NK-92 treated with Interleukin-12 subunit alpha and Interleukin-12 subunit beta, amount 100 ng/mL, for 24 hours (cell line): ENCODE measurements at places on chromosomes 12 and 14.

DNA sequence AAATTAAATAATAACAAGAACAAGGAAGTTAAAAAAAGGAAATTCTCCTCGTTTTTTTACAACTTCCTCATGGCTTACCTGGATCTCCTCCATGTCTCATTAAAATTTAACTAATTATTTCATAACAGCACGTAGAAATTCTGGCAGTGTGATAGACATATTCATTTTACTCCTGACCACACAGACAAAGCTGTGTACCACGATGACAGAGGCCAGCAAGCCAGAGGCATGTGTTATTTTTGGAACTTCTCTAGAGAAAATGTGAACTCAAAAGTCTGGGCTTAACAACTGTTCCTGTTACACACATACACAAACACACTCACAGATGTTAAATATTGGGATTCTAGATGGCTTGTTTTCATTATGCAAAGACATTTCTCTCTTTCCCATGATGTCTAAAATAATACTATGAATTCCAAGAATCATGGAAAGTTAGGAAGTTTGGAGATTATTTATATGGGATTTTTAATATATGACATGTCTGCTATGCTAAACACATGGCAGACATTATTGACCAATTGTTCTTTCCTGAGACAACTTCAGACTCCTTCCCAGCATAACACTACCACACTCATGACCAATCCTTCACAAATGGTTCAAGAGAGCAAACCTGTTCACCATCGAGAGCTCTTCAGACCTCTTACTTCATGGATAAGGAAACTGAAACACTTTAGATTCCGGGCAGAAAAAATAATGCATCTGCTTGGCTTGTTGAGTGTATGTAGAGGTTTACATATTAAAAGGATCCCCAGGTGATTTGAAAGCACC lies 158.7 kb downstream of the DACT1 start:
- DNase-seq: no peak

DNA sequence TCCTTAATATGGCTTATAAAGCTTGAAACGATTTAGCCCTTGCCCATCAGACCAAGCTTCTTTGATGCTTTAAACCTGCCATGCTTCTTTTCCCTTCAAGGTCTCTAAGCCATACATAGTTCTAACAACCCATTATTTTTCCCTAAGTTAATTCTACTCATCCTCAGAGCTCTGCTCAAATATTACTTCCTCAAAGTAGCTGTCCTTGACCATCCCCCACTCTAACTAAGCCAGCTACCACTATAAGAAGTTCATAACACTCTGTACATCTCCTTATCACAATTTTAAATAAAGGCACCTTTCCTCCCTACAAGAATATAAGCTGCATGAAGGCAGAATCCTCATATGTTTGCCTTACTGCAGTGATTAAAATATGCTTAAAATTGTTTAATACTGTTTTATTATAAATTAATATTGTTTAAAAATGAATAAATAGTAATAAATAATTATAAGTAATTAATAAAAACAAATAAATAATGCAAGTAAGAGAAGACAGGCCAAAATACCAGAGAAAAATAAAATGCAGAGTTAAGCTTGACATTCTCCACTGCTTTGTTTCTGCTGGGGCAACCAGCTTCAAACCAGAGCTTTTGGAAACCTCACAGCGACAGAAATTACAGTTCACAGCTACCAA lies 76.8 kb downstream of the NUMB start:
- no peak for DNase-seq

DNA sequence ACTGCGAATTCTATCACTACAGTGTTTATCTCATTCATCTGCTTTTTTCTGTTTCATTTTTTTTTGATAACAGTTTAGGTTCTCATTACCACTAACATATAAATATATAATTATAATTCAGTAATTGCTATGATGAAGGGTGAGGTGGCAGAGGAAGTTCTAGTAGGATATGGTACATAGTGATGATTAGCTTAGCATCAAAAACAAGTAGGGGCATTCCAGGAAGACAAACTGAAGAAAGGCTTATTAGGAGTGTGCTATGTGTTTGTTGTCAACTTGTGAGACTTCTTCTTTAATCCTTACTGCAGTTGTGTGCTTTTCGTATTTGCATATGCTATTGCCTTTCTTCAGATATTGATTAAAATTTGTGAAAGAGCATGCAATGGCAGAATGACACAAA lies 20.6 kb downstream of the FUT8 start:
- no peak for DNase-seq

GRCh38 chr14:60273956-60274355 lies 24.9 kb downstream of the PPM1A start:
- DNase-seq: no peak

- peak; percentile 42 for DNase-seq
These were observed 96.1 kb downstream of the CRADD start for GRCh38 chr12:93773122-93773871.

GRCh38 chr14:85400678-85401077 lies 129.3 kb upstream of the FLRT2 start:
- no peak for DNase-seq

- no peak for DNase-seq
These were observed 18.3 kb upstream of the ATP2A2 start for GRCh38 chr12:110262442-110263388.

- no peak for DNase-seq
These were observed 29.4 kb upstream of the ACTN1 start for GRCh38 chr14:69008421-69008884.

GRCh38 chr14:72706485-72706884 lies 187.4 kb downstream of the DPF3 start:
- DNase-seq: no peak

GRCh38 chr14:103519043-103519836 lies 3.4 kb downstream of the CKB start:
- DNase-seq: no peak

DNA sequence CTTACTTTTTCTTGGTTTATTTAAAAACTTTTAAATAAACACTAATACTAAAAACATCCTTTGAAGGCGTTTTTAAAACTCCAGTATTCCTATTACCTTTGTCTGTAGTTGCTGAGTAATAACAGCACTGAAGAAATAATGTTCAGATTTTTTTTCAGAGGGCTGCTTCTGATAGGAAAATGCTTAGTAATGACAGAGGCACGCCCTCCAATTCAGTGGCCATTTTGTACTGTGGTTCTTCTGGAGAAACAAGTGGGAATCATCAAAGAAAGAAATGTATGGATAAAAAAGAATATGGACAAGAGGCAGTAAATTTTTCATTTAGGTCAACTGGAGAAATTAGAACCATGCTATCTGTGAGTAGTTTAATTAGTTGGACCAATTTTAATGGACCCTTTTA lies 13.6 kb downstream of the VEZT start:
- DNase-seq: no peak

DNA sequence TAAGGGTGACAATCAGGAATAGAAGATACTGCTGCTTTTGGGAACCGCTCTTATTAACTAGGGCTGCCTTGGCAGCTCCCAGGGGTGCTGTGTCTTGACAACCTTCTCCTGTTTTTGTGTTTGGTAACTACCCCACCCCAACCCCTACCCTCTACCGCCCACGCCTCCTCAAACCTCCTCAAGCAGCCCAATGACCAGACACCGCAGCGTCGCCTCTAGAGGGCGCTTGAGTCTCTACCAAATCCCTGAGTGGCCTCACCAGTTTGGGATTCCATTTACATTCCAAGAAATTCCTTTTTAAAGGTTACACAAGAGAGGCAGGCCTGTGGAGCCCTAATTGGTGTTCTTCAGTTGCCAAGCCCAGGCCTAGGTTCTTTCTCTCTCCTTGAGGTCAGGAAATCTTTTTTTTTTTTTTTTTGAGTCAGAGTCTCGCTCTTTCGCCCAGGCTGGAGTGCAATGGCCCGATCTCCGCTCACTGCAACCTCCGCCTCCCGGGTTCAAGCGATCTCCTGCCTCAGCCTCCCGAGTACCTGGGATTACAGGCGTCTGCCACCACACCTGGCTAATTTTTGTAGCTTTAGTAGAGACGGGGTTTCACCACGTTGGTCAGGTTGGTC lies 72.4 kb upstream of the USP44 start:
- peak; percentile 4 for DNase-seq

- no peak for DNase-seq
These were observed 14.4 kb downstream of the TSPAN9 start for GRCh38 chr12:3091382-3092241.

DNA sequence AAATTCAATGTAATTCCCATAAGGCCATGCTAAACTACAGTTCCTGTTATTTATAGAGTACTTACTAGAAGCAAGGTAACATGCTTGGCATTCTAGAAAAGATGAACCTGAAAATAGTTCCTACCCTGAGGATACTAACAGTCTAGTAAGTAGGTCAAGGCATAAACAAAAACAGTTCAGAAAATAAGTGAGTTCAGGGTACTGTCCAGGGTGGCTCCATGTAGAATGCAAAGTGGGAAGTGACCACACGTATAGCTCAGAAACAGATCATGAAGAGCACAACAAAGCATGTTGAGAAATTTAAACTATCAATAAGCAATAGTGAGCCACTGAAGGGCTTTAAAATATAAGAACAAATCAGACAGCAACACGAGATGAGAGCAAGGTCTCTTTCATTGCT lies 2.3 kb downstream of the TMED10 start:
- no peak for DNase-seq

DNA sequence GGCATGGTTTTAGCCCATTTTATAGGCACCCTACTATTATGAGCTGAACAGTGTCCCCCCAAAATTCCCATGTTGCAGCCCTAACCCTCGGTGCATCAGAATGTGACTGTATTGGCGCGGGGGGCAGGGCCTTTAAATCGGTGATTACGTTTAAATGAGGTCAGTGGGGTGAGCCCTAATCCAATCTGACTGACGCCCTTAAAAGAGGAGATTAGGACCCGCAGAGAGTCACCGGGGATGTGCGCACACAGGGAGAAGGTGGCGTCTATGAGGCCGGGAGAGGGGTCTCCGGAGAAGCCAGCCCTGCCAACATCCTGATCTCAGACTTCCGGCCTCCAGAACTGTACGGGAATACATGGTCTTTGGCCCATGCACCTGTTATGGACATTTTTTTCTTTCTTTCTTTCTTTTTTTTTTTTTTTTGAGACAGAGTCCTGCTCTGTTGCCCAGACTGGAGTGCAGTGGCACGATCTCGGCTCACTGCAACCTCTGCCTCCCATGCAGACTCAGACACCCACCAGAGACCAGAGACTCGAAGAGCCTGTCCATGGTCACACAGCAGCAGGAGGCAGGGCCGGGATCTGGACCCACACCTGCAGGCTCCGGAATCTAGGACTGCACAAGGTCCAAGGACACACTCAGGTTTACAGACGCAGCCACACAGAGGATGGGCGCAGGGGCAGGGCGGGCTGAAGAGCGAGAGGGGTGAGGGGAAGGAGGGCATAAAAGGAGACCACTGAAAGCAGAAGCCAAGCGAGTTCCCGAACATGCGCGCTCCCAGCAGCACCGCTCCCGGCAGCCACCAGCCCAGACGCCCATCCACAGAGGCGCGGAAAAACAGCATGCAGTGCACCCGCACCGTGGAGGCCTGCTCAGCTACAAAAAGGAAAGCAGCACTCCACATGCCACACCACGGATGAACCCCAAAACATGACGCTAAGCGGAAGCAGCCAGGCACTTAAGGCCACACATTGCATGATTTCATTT lies 19.0 kb downstream of the SCARB1 start:
- no peak for DNase-seq

GRCh38 chr12:12305568-12306300 lies 38.9 kb upstream of the LRP6 start:
- no peak for DNase-seq

DNA sequence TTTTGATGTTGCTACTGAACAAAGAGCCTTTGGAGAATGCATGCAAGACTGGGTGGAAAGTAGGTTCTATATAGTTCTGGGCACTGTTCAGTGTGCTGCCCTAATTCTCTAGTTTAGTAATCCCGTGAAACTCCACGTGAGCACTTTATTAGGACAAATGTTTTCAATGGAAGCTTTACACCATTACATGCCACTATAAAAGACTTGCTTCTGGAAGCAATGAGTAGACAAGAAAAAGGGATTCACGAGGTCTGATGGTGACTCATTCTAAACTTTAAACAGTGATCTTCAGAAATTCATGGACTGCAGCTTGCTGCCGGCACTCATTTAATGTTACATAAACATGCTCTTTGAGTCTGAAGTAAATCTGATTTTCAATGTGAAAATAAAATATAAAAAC lies 22.3 kb downstream of the ATG14 start:
- no peak for DNase-seq

DNA sequence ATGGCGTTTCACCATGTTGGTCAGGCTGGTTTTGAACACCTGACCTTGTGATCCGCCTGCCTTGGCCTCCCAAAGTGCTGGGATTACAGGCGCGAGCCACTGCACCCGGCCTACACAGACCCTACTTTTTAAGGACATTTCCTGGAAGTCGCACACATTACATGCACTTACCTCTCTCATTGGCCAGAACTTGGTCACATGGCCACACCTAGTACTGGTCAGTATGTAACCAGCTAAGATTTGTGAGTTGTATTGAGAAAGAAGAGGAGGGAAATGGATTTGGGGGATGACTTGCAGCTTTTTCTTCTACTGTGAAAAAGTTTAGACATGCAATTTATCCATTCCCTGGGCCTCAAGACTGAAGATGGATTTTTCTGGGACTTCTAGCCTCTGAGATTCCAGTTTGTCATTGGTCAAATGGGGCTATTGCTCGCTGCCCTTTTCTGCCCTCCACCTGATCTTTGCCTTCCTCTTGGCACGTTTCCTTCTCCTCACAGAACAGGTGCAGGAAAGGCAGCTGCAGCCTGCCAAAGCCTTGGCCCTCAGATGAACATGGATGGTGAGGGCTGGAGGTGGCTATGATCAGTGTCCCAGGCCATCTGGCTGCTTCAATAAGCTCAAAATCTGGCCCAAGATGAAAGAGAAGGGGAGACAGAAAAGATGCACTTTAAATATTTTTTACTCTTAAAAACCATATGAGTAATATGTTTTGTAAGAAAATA lies 7.1 kb upstream of the ZDHHC22 start:
- no peak for DNase-seq

- DNase-seq: no peak
These were observed 44.8 kb upstream of the NR2C1 start for GRCh38 chr12:95118138-95118787.

GRCh38 chr12:111792155-111792855 lies 25.6 kb downstream of the ALDH2 start:
- DNase-seq: no peak

- no peak for DNase-seq
These were observed 76.8 kb downstream of the DAD1 start for GRCh38 chr14:22512106-22512814.
